ENCODE measurements at places on chromosomes 5 and 9.

GRCh38 chr9:126417043-126417442 is 90.4 kb downstream of the MVB12B start:
- no peak for DNase-seq

DNA sequence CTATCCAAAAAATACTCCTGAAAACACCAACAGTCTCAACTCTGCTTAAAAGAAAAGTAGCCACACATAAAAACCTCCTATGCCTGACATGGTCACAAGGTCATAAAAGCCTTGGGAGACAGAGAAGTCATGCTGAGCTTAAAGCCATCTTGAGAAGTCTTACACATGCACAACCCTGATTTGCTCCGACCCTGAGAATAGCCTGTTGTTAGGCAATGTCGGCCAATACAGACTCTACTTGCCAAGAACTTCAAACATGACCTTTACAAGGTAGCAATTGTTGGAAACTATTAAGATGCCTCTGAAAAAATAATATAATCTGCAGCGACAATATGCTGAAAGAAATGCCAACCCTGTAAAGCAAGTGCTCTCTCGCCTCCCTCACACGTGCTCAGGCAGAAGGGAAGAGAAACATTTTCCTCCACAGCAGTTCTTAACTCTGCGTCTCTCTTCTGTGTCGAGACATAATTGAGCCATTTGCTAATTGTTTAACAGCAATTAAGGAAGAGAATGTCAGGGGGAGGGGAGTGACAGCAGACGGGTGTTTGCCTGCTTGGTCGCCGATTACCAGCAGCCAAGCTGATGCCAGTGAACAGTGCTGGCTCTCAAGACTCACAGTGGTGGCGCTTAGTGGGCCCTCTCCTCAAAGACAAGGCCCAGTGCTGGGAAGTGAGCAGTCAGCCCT is 393.6 kb downstream of the SPOCK1 start:
- DNase-seq, result no peak

DNA sequence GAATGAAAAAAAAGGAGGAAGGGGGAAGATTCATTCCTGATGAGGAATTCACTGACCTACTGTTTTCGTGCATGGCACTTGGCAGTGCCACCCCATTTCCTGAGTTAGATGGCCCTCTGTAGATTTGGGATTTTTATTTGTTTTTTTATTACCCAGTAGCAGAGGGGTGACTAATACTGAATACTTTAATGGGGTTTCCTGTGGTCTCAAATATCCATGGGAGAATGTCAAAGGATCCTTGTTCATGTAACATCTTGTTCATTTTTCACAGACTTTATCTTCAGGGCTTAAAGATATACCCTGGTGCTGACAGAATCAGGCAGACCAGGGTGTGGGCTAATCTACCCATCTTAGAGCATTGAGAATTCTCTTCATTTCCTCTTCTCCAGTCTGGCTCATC is 93.0 kb downstream of the MAMDC2 start:
- no peak for DNase-seq

GRCh38 chr9:27514551-27514950 is 9.5 kb upstream of the IFNK start:
- no peak for DNase-seq

- no peak for DNase-seq
These were observed 644.2 kb upstream of the SEMA6A start for GRCh38 chr5:117218789-117219188.

- DNase-seq, result no peak
These were observed 299.0 kb downstream of the FBXL7 start for GRCh38 chr5:15799014-15799413.

DNA sequence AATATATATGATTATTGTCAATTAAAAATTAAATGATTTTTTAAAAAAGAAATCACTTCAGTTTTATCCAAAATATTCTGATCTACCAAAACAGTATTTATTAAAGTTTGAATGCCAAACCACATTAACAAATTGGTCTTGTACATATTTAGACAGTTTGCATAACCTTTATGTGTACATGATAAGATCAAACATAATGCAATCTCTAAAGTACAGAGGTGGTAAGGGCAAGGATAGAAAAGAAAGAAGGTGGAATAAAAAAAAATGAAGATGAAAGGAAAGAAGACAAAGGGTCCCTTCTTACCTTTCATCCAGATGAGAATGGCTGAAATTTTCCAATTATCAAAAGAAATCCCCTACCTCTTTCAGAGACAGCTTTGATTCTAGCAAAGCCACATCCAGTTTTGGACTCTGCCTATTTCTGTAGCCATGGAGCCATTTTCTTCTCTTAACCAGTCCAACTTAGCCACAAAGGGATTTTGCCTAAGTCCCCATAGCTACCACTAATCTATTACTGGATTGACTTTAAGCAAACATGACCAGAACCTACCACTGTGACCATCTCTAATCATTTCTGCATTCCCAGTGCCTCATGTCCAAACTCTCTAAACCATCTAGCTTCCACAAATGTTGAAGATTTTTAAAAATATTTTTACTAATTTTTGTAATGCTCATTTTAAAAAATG is 133.3 kb upstream of the TRPM3 start:
- DNase-seq, result no peak

GRCh38 chr9:116574027-116574679 is 113.0 kb upstream of the TRIM32 start:
- no peak for DNase-seq

- DNase-seq, result no peak
These were observed 514.5 kb upstream of the RGMB start for GRCh38 chr5:98258939-98259338.

- no peak for DNase-seq
These were observed 156.9 kb upstream of the MVB12B start for GRCh38 chr9:126169736-126170135.

DNA sequence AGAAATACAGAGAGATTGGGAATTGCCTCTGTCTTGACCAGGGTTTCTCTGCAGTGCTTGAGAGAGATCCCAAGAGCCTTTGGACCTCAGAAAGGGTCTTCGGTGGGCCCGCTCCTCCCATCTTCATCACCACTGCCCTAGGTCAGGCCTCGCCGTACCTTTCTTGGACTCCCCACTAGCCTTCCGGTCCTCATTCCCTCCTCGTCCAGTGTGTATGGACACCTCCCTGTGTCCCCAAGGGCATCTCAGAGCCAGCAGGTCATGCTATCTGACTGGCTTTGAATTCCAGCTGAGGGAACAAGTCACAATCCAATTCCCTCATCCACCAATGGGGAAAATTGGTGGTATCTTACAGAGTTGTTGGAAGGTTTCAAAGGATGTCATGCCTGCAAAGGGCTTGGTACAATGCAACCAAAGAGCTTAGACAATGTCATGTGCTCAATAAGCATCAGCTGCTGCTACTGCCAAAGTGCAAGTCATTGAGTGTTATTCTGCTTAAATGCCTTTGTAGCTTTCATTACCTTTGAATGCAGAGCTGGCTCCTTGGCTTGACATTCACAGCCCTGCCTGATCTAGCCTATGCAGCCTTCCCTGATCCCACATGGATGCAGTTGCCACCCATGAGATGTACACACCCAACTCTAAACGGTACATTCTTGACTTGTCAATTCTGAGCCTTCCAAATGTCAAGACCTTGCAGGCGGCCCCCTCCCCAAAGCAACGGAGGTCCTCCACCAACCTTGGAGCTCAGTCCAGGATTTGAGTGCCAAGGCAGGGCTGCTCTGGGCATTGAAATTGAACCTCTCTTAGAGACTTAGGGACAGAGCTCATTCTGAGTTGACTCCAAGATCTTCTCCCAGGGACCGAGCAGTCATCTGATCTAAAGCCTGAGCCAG is 58.0 kb downstream of the HRH2 start:
- DNase-seq, result no peak

DNA sequence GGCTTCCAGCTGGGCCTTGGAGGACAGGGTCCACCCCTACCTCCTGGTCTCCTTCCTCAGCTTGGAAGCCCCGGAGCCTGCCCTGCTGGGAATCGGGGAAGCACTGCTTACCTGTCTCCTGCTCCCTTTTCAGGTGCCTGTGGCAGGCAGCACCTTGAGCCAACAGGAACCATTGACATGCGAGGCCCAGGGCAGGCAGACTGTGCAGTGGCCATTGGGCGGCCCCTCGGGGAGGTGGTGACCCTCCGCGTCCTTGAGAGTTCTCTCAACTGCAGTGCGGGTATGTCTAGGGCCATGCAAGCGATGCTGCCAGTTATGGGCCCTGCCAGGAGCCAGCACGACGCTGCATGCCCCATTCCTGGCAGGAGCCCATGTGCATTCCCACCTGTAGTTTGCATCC is 3.8 kb upstream of the CACFD1 start:
- no peak for DNase-seq
